NCI-H524 treated with DMSO at 0.1 percent for 48 hours (cell line): ENCODE measurements at places on chromosomes 4 and X.

DNA sequence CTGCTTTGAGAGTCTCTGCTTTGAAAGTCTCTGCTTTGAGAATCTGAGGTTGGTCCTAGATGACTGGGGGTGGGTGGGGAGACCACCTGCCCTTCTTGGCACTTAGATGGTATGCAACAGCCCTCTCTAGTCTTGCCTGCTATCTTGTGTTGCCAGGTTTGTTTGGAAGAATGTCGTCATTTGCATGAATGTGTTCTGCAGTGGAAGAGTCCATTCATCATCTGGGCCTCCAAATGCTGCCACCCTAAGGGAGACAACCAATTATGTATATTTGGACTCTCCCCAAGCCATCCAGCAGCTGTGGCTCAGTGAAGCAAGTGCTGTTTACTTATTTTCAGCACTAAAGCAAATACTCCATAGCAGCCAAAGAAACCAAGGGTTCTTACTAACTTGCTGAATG lies 44.6 kb upstream of the TRPC5OS start:
- no peak for DNase-seq

DNA sequence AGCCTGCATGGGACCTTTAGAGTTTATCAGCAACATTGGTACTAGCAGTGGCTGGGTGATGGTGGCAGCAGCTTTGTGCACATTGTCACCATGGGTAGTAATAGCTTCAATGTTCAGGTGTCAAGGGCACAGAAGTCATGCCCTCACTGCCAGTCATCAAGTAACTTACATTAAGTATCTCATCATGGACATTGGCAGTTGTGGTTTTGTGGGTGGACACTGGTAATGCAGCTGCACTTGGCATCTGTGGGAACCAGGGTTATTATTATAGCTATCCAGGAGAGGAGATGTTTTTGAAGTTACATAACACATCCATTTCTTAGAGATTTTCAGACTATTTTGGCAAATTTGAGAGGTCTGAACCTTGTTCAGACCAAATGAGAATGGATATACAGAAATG lies 243.2 kb upstream of the NOCT start:
- no peak for DNase-seq

GRCh38 chrX:65874765-65875164 lies 165.1 kb downstream of the VSIG4 start:
- DNase-seq: no peak

DNA sequence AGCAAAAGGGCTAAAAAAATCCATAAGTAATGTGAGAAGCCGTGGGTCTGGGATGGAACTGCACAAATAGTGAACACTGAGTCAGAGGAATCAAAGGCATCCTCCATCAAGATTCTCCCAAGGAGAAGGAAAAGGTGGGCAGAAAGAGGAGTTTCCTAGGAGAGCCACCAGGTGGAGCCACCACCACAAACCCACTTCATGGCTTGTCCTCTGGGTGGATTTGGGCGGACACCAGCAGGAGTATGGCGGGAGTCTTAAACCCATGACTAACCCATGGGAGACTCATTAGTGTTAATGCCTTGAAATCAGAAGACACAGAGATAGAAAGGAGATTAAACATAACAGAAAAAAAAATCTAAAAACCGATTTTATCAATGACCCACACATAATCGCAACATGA lies 147.7 kb downstream of the SH3KBP1 start:
- peak; percentile 16 for DNase-seq

DNA sequence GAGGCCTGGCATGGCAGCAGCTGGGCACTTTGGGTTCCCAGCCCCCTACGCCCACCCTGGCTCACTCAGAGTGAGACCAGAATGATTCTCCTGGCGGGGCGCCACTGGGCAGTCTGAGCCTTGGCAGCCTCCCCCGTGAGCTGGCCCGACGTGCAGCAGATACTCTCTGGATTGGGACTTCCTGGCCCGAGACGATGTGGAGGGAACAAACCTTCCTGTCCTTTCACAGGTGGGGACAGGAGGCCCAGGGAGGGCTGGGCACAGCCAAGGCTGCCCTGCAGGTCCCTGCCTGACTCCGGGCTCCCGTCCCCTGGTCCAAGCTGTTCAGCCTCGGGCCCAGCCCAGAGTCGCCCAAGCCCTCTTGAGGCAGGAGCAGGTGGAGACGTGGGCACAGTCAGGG lies 17.9 kb upstream of the ADD1 start:
- DNase-seq: no peak

DNA sequence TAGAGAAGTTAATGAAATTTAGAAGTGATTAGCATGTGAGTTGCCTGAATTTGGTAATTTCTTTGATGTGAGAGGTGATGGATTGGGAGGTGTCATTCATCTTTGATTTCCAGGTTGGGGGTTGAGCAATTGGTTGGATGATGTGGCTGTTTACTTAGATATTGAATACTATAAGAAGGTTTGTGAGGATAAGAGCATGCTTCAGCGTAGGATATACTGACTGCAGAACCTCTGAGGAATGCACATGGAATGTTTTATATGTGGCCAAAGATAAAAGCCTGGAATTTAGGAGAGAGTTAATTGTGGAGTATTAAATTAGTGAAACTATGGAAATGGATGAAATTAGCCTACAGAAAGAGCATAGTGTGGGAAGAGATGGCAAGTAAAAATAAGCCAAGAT lies 165.4 kb upstream of the MAD2L1 start:
- no peak for DNase-seq

DNA sequence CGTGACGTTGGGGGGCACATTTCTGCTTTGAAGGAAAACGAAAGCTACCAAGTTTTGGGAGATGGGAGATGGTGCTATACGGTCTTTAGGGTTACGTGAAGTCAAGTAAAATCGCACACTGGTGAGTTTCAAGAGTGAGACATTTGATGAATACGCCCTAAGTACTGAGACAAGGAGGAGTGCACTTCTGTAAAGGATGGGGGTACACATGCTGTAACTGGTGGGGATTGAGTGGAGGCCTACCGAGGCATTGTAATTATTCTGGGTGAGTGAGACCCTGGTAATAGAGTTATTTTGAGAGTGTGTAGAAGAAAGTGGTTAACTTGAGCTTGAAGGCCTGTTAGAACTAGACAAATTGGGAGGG lies 536 bp downstream of the SH3BGRL start:
- no peak for DNase-seq

GRCh38 chrX:82757614-82758013 lies 750.5 kb upstream of the POU3F4 start:
- no peak for DNase-seq

GRCh38 chrX:53714580-53715345 lies 28.2 kb upstream of the HUWE1 start:
- no peak for DNase-seq

GRCh38 chr4:110970642-110971041 lies 347.8 kb upstream of the PITX2 start:
- no peak for DNase-seq

GRCh38 chr4:658681-659667 lies 15.1 kb downstream of the ATP5ME start:
- no peak for DNase-seq

DNA sequence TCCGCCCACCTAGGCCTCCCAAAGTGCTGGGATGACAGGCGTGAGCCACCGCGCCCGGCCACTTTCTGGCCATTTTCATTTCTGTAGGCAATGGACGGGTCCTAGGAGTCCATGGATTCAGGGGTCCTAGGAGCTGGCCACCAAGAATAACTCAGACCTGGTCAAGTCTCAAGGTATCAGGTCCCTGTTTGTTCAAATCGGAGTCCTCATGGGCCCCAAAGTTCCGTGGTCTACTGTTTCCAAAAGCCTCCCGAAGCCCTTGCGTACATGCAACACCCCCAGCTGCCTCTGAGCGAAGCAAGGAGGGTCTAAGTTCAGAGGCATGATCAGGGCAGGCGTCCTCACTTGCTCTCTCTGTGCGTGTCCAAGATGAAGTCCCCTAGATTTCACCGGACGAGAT lies 30.1 kb downstream of the P2RY8 start:
- no peak for DNase-seq

DNA sequence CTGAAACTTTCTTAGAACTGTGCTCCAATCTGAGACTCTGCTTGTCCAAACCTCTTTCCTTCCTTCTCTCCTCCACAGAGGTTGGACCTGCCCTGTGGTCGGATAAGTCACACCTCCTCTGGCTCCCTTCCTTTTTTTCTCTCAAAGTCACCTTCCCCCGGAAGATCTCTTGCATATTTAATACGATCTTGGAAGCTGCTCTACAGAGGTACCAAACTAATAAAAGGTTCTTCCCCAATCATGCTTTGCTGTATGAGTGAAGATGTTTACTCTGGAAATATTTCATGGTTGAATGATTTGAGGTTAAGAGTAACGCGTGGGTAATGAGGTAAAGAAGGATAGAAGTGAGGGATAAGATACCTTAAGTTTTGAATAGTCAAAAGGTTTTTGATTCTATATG lies 166.0 kb downstream of the ATG4A start:
- DNase-seq: no peak

DNA sequence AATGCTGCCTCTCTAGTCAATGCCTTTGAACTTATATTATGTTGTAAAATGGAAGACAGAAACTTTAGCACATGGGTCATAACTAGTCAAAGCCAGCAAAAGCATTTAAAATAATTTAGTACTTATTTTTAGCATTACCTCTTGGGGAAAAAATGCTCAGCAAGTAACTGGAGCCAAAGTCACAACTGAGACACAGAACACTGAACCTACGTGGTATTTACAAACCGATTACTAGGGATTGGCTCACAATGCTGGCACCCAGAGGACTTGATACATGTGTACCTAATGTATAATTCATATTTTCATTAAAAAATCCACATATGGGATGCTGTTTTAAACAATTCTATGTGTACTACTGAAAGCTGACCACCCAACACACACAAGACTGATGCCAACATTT lies 38.4 kb downstream of the PHKA2 start:
- DNase-seq: no peak

- no peak for DNase-seq
Measured at GRCh38 chr4:36064117-36064516, 180.2 kb downstream of the ARAP2 start.

DNA sequence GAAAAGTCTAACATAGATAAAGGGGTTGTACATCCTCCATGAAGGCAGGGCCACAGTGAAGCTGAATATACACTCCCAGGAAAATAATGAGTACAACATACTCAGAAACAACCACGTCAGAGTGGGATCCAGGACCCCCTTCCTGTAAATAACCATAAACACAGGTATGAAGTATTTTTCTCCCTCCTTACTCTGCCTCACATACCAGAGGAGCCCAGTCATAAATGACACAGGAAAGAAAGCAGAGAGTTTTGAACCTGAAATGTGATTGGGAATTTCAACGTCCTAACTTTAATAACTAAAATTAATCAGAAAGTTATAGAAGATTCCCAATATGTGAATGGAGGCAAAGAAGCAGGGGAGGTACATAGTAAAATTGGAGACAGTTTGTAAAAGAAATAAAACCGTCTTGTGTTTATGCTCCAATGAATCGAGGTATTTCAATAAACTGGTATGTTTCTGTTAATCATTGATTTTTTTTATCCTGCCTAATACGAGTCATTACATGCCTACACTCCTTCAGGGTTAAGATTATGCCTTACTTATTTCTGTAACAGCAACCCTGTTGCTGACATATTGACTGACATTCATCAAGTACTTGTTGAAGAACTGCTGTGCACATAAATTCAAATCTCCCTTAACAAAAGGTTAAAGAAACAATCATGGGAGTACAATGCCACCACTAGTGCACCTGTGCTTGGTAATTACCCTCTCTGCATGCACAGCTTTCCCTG lies 431.3 kb downstream of the KCNIP4 start:
- DNase-seq: no peak
